Smooth muscle cell of the umbilical artery (primary cell): ENCODE measurements at places on chromosomes 3 and 15. TPM values are rescaled to one million over a fixed set of nuclear protein-coding genes. Genes with fewer than 3 reads are reported as not detected.

Gene SLC24A5
- total RNA-seq: not detected in 2 replicates

Gene CDHR4
- total RNA-seq: not detected in 2 replicates

Gene EIF4E3
- 1.2 TPM in 2 replicates for total RNA-seq

Gene TNFSF10
- total RNA-seq: 1.2 TPM in 1 of 2 replicates, not detected in the other

Gene MASP1
- total RNA-seq: 8.5 and 25.5 TPM in 2 replicates

Gene FAM43A
- 35.3 and 47.0 TPM in 2 replicates for total RNA-seq

Gene LRRC31
- total RNA-seq: not detected in 2 replicates

Gene CLDN11
- 175 and 630 TPM in 2 replicates for total RNA-seq

Gene CD86
- not detected in 2 replicates for total RNA-seq

Gene HGD
- 2.1 and 3.0 TPM in 2 replicates for total RNA-seq

Gene LRRC15
- total RNA-seq: 2.2 and 2.4 TPM in 2 replicates

Gene ITGA11
- 52.5 and 166 TPM in 2 replicates for total RNA-seq

Gene HHATL
- total RNA-seq: not detected in 2 replicates

Gene MORF4L1
- 322 and 497 TPM in 2 replicates for total RNA-seq

Gene AHSG
- total RNA-seq: under 0.01 and 0.09 TPM in 2 replicates

Gene FGF12
- total RNA-seq: not detected in 2 replicates

Gene IL17RC
- total RNA-seq: 21.5 and 35.0 TPM in 2 replicates

Gene TM4SF18
- total RNA-seq: under 0.01 and 0.46 TPM in 2 replicates

Gene FAM3D
- total RNA-seq: not detected in 2 replicates
